ENCODE measurements at places on chromosomes 12 and 14.
A peak's percentile ranks its signal among the peaks of the same experiment; 100 is the strongest.

- no peak for DNase-seq
These were observed 30.0 kb downstream of the GALNT4 start for GRCh38 chr12:89494411-89495231.

- no peak for DNase-seq
These were observed 719.1 kb downstream of the C12orf50 start for GRCh38 chr12:87310126-87310525.

DNA sequence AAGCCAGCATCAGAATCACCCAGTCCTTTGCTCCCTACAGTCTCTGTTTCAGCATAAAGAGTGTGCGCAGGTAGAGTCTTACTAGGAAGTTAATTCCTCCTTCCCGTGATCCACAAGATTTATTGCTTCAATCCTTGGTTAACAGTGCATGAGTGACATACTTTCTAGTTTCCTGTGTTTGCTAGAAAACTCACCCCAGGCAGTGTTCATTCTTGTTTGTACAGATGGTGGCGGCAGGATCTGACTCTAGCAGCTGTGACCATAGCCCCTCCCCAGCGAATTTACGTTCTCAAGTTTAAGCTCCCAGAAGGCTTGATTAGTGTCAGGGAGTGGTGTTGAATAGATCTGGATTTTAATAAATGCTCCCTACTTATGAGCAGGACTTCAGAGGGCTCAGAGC lies 75.9 kb upstream of the ANO2 start:
- peak; percentile 5 for DNase-seq

GRCh38 chr14:51554953-51555352 lies 96.8 kb upstream of the FRMD6 start:
- peak; percentile 47 for DNase-seq

- DNase-seq = no peak
These were observed 84.7 kb upstream of the MDM1 start for GRCh38 chr12:68416826-68417225.

GRCh38 chr14:23358553-23359166 lies 6.0 kb upstream of the SLC22A17 start:
- DNase-seq = no peak

GRCh38 chr12:124733086-124733485 lies 130.6 kb downstream of the SCARB1 start:
- DNase-seq = no peak

GRCh38 chr12:67893022-67893580 lies 96.1 kb upstream of the IFNG-AS1 start:
- no peak for DNase-seq

DNA sequence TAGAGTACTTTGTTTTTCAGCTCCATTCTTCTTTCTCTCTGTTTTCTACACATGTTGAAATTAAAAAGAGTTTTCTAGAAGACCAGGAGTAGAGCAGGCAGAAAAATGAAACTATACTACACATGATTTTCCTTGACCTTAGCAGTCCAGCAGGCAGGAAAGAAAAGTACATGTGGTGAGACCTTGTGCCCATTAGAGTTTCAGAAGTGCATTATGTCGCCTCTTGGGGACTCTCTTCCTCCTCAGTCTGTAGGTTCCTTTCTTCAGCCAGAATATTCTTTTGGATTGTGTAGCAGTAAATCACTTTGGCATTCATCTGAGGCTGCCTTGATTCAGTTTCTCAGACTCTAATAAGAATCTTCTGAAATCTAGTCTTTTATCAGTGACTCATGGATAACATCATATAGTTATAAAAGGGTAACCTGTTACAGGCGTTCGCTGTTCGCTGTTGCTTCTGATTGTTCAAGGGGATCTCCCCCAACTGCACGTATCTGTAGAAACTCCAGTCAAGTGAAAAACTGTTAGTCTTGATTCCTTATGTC lies 161.8 kb downstream of the ANO4 start:
- DNase-seq = no peak

GRCh38 chr14:103031566-103031911 lies 25.8 kb downstream of the CDC42BPB start:
- no peak for DNase-seq
